ENCODE measurements at places on chromosomes 5 and 9. TPM values are rescaled to one million over a fixed set of nuclear protein-coding genes. Genes with fewer than 3 reads are reported as not detected.

DNA sequence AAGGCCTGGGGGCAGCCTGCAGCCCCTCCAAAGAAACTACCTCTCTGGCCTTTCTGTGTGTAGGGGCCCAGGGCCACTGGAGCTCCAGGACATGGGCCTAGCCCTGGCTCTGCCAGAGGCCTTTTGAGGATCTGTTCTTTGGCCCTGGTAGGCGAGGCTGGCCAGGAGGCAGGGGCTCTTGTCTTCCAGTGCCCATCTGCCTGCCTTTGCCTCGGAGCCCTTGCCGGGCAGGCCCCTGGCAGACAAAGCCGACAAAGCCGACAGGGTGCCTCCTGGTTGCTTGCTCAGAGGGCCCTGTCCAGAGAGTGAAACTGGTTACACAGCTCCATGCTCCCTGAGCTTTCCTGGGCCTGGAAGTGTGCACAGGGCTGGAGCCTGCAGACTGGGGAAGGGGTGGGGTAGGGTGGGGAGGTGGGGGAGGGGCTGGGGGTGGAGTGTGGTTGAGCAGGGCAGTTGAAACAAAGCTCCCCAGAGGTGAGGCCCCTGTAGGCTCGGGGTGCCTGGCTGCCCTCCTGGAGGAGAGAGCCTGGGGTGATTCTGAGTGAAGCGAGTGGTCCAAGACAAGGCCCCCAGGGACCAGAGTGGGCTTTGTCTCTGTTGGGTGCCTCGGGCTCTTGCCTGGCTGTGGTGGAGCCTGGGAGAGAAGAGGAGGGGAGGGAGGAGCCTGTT is 29.3 kb downstream of the PTPA start:
- DNase-seq: peak; percentile 50

GRCh38 chr5:134574521-134574920 is 49.1 kb downstream of the JADE2 start:
- no peak for DNase-seq

Gene TMEM252
- not detected for total RNA-seq

GRCh38 chr5:14762549-14763216 is 98.2 kb downstream of the OTULIN start:
- no peak for DNase-seq

Gene DIPK1B
- 60.0 TPM for total RNA-seq

GRCh38 chr9:136204838-136205706 is at the start of gene LHX3:
LHX3 (minus strand) TSS chr9:136205128; CDS start chr9:136205012, 116 bp downstream.
- peak; percentile 84 for DNase-seq

- DNase-seq: peak; percentile 93
Measured at GRCh38 chr5:35990941-35991611, at the start of gene UGT3A1. UGT3A1 (minus strand) TSS chr5:35991390; CDS start chr5:35991240, 150 bp downstream.

Gene ADAMTSL2
- 1.1 TPM for total RNA-seq

Gene CD14
- total RNA-seq: not detected

Gene INVS
- total RNA-seq: 8.7 TPM

DNA sequence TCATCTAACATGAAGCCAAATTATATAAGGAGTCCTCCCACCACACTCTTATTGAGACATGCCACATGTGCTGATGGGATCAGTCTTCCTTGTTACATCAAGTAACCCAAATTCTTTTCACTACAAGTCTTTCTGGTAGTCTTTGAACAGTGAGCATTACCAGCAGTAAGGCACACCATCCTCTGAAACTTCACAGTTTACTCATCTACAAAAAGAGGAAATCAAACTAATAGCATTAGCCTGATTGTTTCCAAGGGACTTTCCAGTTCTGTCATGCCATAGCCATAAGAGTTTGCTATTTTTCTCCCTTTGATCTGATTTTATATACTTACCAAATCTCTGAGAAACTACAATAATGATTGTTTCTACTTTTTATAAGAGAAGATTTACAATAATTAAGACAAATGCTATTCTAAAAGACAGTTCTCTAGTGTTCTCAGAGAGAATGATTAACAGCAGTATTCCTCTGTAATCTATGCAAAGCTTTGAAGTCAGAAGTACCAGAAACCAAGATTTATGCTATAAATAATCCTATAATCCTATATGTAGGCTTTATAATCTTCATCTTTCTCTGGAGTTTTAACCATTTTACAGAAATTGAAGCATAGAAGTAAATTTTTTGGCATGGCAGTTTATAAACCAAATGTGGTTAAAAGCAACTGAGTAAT is 166.2 kb upstream of the ACO1 start:
- DNase-seq: no peak

Gene FAM169A
- total RNA-seq: 78.7 TPM

GRCh38 chr9:132301521-132301920 is 53.3 kb downstream of the SETX start:
- DNase-seq: no peak

DNA sequence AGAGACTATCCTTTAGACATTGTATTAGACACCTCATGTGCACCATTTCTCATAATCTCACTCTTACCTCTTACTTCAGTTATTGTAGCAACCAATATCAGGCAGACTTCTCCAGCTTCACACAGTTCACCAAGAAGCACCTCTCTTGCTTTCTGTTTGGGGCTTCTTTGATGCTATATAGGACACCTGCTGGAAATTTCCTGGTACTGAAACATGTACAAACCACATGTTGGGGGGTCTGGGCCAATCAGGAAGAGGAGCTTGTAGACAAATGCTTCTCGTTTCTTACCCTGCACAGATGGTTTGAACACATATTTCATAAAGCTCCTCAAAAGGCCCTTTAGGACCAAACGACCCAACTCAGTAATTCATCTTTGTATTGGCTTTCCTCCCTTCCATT is 212.1 kb downstream of the IZUMO3 start:
- peak; percentile 16 for DNase-seq

Gene SLC46A2
- total RNA-seq: not detected

Gene TTC23L
- total RNA-seq: 2.2 TPM

GRCh38 chr9:13252852-13253251 is 26.6 kb downstream of the MPDZ start:
- no peak for DNase-seq

All from GM23338 (cell line).